ENCODE measurements at places on chromosomes 4 and X.

DNA sequence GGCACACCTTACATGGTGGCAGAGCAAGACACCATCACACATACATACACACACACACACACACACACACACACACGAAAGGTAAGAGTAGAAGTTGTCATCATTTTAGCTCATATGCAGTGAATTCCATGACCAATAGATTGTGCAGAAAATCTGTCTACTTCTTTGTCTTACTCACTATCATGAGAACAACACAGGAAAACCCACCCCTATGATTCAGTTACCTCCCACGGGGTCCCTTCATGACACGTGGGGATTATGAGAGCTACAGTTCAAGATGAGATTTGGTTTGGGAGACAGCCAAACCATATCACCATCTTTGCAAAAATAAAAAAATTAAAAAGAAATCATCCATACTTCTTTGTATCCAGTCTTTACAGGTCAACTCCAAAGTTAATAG, 221.1 kb downstream of the BMPR1B start:
- no peak for DNase-seq

- DNase-seq, result no peak
Measured at GRCh38 chr4:11914406-11914805, 485.7 kb upstream of the HS3ST1 start.

DNA sequence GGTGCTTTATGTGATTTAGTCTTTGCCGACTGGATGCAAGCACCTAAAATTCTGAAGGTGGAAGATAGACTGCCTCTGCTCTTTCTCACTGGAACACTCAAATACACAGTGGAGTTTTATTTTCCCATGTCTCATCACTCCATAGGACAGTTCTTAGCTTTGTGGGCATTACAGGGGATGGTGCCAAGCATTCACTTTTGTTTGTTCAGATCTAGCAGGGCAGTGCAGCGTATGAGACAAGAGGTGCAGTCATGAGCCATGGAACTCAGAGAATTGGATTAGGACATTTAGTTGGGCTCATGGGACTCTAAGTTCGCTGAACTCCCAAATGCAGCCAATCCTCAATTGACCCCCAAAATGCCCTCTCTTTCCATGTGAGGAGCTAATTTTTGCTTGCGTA, 1136.9 kb upstream of the PRKX start:
- no peak for DNase-seq

- DNase-seq, result no peak
Measured at GRCh38 chr4:85180533-85180932, 214.0 kb upstream of the WDFY3 start.

- no peak for DNase-seq
Measured at GRCh38 chrX:14056206-14056605, 26.5 kb upstream of the GEMIN8 start.

DNA sequence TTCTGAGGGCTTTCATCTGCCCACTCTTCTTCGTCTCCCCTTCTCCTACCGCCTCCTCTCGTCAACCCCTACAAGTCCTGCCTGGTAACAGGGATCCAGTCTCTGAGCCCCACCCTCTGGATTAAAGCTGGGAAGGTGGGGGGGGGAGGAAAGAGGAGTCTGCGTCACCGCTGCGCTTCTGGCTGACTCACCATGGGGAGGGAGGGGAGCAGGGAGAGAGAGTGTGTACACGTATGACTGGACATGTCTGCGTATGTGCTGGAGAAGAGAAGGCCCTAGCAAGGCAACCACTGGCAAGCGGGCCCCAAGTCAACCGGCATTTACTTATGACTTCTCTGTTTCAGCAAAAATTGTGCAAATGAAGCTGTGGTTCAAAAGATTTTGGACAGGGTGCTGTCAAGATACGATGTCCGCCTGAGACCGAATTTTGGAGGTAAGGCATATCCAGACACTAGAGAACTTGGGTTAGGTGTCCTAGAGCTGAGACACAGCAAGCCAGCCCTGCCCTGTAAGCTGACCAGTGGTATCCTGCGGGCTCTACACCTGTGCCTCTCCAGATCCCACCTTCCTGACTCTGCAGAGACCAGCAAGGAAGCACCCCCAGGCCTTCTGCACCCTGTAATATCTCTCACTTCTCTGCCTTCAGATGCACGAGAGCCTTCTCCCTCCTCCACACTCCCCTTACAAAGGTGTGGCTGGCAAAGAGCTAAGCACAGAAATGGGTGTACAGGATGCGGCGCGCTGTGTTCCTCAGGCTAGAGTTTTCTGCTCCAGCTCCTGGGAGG, 2.5 kb downstream of the GABRQ start:
- no peak for DNase-seq

GRCh38 chrX:39133971-39134370, 332.7 kb downstream of the MID1IP1 start:
- no peak for DNase-seq

DNA sequence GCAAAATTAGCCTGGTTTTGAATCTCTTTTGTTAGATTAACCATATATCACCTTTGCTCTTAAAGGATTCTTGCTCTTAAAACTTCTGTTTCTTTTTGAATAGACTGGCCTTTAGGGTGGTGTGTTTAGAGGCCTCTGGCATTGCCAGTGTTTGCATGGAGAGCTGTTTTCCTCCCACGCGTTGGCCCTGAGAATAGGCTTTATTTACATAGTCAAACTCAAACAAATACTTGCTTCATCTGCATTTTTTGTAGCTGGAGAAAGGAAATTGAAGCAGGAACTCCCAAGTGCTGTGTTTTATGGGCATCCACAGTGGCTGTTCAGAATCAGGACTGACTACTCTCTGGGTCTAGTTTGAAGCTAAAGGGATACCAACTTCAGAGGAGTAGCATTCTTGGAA, 2.7 kb downstream of the SHROOM2 start:
- DNase-seq, result no peak

DNA sequence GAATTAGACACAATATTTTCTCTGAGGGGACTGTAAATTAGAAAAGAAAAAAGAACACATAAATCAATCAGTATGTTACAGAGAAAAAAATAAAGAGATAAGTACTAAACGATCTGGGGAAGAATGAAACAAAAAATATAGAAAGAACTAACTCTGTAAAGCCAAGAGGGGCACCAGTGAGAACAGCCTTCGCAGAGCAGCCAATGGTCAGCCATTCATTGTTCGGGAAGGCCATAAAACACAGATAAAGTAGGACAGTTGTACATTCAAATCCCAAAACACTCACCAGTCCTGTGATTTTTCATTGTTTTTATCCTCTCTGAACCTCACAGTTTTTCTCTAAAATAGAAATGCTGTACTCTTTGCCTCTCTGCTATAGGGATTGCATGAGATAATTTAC, 127.9 kb downstream of the NEK1 start:
- no peak for DNase-seq

DNA sequence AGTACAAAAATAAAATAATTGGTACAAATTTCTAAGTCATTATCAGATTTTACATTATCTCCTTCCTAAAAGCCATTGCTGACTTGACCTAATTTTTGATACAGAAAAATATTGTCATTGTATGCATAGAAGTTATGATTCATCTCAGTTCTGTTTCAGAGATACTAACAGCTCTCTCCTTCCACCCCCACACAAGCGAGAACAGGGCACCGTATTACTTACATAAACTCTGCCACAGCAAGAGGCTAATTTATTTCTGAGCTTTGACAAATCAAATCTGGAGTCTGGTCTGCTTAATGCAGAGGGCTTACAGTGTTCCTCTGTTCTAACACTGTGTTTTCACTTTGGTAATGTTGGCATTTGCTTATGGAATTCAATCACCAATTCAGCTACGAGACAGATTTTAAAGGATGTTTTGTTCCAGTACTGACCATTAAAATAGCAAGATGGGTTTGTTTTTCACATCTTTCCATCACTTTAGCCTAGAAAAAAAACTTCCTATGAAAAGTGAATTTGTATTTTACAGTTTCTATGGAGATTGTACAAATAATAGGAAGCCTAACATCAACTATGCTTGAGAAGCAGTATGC, 181.8 kb downstream of the USP46 start:
- no peak for DNase-seq

- DNase-seq, result no peak
Measured at GRCh38 chr4:176489001-176489400, 169.2 kb downstream of the SPCS3 start.

DNA sequence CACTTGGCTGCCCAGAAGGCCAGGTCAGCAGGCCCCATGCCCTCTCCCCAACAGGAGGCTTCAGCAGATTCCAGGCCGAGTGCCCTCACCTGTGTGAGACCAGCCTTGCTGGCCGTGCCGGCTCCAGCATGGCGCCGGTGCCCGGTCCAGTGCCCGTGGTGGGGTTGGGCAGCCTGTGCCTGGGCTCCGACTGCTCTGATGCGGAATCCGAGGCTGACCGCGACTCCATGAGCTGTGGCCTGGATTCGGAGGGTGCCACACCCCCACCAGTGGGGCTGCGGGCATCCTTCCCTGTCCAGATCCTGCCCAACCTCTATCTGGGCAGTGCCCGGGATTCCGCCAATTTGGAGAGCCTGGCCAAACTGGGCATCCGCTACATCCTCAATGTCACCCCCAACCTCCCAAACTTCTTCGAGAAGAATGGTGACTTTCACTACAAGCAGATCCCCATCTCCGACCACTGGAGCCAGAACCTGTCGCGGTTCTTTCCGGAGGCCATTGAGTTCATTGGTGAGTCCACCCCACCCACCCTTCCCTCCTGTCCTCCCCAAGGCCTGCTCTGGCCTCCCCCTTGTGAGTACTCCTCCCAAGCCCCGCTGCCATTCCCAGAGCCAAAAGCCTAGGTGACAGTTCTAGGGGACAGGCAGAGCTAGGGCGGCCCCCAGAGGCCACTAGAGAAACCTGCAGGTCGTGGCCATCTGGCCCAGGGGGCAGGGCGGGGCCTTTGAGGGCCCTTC, 2.3 kb downstream of the DUSP9 start:
- peak; percentile 87 for DNase-seq

GRCh38 chr4:110886856-110887255, 264.0 kb upstream of the PITX2 start:
- DNase-seq, result no peak

DNA sequence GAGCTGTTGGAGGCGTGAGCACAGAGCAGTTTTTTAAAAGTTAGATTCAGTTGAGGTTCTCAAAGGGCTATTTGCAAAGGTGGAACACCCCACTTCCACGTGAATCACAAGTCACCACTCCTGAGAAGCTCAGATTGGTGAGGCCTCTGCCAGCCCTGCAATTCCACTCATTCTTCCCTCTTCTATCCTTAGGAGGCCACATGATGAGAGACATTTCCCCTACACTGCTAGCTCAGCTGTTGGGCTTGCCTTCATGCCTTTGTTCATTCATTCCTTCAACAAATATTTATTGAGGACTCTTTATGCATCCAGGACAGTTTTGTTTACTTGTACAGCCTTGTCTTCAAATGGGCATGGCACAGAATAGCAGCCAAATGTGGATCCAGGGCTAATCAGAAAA, 3.7 kb downstream of the SRPX2 start:
- DNase-seq, result no peak

GRCh38 chrX:130896802-130897501, 6.1 kb downstream of the ENOX2 start:
- no peak for DNase-seq

GRCh38 chrX:93422693-93423092, 250.7 kb downstream of the NAP1L3 start:
- DNase-seq, result no peak

- no peak for DNase-seq
Measured at GRCh38 chr4:17654701-17655100, 40.3 kb downstream of the MED28 start.

DNA sequence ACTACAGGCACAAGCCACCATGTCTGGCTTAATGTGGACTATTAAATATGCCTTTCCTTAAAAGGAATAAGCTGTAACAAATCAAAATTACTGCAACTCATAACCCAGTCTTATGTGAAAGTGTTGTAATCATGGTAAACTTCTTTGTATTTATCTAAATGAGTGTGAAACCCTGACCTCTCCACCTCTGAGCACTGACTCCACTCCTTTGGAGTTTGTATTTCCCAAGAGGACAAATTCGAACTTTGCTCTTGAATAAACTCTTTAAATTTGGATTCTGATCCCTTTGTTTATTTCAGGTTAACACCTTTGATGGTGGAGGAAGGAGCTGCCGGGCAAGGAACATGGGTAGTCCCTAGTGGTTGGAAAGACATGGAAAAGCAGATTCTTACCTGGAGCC, 48.3 kb upstream of the FAM9A start:
- DNase-seq, result no peak

GRCh38 chrX:18578546-18578945, 93.4 kb downstream of the RS1 start:
- no peak for DNase-seq

DNA sequence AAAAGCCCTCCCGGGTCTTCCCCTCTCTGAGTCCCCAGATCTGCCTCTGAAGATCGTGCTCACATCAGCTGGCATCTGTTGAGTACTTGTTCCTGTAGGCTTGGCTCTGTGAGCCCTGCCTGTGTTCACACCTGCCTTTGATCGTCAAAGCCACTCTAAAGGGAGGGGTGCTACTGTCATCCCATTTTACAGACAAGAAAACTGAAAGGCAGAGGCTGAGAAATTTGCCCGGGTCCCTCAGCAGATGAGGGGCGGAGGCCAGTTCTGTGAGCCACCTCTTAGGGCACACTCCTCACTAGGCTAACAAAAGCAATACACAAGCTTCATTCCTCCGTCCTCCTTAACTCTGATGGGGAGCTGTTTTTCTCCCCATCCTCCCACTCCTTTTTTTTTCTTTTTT, 655 bp downstream of the CYTL1 start:
- DNase-seq, result no peak

DNA sequence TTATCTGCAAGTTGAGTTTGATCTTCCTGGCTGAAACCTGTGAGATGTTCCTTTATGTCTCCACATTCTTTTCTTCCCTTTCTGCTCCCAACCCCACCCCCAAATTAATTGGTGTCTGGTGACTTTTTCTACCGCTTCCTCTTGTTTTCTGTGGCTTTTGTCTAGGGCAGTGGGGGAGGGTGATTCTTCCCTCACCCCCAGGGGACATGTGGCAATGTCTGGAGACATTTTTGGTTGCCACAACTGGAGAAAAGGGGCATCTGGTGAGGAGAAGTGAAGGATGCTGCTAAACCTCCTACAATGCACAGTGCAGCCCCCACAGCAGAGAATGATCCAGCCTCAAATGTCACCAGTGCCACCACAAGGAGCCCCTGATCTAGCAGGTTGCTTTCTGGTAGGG, 152.9 kb downstream of the NHS start:
- no peak for DNase-seq

GRCh38 chr4:140799686-140800225, 43.6 kb upstream of the TBC1D9 start:
- no peak for DNase-seq

DNA sequence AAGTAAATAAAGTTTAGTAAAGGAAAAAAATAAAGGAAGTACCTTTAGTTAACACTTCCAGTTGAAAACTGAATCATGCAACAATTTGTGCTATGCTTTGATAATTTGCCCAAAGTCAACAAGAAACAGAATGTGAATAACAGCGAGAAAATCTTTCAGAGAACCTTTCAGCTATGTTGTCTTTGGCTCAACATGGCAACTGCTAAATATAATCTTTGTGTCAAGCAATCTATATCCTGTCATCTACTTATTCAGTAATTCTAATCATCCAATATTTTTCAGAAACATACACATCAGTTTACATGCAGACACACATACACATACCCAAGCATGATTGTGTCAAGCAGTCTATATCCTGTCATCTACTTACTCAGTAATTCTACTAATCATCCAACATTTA, 136.0 kb upstream of the PABPC4L start:
- DNase-seq, result no peak
